ENCODE measurements at places on chromosomes 1 and 21.

DNA sequence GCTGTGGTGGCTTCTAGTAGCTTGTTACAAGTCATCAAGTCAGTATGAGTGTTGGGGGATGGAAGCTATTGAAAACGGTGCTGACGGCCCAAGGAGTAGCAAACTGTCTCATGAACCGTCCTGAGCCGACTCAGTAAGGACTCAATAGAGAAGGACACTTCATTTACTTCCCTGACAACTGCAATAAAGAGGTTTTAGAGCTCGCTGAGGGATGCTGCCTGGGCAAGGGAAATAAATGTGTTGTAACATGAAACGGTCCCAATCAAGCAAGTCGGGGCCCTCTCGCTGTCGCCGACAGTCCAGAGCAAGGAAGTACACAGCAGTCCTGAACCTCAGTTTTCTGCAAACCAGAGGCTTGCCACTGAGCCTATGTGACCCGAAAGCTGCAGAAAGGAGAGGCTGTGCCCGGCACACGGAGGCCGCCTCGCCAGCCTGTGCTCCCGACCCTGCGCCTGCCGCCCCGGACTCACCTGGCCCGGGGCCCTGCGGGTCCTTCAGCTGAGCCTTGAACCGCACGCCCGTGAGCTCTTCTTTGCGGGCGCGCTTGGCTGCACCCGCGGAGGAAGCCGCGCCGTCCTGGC, 423 bp downstream of the URB1 start:
- peak; percentile 14 for DNase-seq

- no peak for DNase-seq
These were observed 42.8 kb upstream of the KRTAP11-1 start for GRCh38 chr21:30924146-30924700.

DNA sequence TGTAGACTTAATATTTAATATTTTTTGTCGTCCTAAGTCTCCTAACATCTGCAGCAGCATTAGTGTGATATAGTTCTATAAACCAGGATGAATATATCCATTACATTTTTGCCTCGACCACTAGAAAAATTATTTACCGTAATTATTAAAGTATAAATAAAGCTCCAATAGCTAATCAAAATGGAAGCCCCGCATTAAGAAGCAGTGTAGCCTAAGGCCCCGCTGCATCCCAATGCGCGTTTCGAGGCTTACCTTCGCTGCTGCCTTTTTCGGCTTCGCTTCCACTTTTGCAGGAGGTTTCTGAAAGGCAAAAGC, 891 bp downstream of the HMGN1 start:
- DNase-seq = peak; percentile 33

GRCh38 chr1:45012639-45013278, 705 bp downstream of the UROD start:
- DNase-seq = peak; percentile 63

- no peak for DNase-seq
These were observed 136.1 kb upstream of the ARHGEF16 start for GRCh38 chr1:3318329-3318728.

DNA sequence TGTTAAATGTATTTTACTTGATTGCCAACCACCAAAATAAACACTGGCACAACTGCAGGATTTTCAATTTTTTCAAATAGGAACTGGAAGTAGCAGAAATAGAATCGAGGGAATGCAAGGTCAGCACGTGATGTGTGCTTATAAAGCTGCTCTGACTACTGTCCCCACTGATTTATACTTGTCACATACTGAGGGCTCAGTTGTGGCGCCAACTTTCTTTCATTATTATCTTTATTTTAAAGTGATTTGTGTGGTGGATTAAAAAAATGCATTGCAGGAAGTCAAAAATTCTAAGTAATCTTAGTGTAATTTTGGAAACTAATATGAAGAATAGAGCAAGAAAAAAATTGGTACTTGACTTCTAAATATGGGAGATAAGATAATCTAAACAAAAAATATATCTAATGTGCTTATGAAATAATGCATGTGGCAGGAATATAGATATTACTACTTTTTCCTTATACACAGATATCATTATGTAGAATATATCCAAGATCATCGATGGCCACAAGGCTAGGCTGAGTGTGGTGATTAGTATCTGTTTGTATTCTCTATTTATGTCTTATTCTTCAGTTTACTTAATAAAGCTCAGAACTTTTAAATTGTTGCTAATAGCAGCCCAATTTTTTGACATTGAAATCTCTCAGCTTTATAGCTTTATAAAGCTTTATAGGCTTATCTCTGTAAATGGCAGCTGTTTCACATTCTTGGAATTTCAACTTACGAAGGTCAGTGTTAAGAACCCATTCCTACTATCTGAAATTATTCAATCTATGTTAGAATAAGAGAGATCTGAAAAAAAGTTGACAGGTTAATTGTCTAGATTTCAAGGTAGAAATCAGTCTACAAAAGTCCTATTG, 404.5 kb upstream of the ADAMTS5 start:
- DNase-seq = no peak

DNA sequence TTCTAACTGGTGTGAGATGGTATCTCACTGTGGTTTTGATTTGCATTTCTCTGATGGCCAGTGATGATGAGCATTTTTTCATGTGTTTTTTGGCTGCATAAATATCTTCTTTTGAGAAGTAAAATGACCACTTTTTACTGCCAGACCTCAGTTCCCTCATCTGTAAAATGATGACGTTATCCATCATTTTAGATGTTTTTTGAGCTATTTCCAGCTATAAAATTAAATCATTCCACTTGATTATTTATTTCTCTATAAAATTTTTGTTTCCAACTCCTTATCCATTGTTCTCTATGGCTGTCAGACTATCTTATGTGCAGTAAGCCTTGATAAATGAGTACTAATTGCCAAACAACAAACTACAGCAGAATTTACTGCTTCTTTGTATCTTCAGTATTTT, 33.2 kb downstream of the RGS5 start:
- no peak for DNase-seq

DNA sequence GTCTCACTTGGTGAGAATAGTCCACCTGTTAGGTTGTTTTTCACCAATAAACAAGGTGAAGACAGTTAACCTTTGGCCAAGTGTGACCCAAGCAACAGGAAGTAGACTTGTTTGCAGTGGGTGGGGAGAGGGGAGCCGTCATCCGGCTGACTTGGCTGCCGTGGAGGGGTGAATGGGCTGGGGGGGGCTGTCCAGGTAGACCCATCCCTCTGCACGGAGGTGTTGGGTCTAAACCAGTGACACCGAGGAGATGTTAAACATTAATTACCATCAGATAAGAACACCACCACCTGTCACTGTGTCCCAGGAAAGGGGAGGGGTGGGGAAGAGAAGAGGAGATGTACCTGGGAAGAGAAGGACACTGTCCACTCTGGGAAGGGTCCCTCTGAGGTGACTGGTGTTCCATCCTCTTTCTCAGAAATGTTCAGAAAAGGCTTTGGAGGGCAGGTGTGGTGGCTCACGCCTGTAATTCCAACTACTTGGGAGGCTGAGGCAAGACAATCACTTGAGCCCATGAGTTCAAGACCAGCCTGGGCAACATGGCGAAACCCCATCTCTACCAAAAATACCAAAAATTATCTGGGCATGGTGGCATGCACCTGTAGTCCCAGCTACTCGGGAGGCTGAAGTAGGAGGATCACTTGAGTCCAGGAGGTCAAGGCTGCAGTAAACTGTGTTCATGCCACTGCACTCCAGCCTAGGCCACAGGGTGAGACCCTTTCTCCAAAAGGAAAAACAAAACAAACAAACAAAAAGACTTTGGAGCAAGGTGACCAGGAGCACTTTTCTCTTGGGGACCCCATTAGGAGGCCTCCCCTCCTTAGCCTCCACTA, 6.7 kb upstream of the MYOM3 start:
- no peak for DNase-seq

DNA sequence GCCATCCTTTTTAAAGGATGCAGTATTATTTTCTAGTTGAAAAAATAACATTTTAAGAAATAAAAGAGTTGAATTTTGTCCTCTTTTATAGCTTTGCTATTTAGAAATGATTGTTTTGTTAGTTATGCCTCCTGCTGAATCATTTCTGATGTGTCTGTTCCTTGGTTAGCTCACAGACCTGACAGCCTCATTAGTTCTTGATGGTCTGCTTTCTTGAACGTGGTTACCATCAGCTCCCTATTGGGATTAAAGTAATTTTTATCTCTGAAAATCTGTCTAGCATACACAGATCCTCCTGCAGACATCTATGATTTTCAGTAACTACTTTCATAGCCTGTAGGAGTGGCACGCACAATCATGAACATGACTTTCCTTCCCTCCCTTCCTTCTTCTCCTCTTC, 447.6 kb upstream of the B3GALT2 start:
- DNase-seq = no peak

DNA sequence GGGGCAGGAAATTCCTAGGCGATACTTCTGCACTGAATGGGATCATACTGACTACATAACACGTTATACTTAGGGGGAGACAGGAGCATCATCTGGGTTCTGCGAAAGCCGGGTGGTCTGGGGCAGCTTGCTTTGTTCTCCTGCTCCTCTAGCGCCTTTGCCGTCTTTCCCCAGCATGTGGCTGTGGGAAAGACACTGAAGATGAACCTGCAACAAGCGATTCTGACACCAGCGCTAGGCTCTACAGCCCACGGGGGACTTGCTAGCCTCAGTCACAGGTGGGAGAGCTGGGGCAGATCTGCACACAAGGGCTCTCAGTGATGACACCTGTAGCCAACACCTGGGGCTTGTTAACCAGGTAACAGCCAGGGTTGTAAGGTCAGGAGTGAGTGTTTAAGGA, 51.8 kb downstream of the CD46 start:
- DNase-seq = no peak

DNA sequence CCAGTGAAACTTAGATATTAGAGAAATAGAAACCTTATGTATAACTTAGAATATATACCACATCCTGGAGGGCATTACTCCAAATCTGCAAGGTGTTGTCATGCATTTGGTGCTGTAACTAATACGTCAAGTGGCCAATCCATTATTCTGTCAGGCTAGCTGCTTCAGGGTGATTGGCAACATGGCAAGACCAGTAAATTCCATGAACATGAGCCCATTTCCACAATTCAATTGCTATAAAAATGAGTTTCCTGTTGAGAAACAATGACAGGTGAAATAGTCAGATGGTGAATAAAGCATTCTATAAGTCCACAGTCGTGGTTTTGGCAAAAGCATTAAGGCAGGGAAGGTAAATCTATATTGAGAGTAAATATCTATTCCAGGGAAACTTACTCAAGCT, 566.0 kb downstream of the ADGRL2 start:
- no peak for DNase-seq

DNA sequence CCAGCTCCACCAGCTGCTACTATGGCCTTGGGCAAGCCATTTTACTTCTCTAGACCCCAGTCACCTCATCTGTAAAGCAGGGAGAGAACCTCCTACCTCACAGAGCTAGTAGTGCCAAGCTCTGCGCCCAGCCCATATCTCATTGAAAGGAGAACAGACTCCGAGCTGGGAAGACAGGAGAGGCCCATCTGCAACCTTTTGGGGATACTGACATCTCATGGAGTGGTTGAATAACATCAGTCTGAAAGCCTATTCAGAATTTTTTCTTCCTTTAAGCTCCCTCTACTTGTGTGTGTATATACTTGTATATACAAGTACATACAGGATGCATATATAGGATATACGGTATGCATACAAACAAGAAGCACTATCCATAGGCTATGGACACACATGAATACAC, 279.5 kb upstream of the POU3F1 start:
- no peak for DNase-seq

GRCh38 chr1:14970115-14970798, 183.3 kb upstream of the TMEM51 start:
- DNase-seq = peak; percentile 81

GRCh38 chr1:75124510-75124909, 9.7 kb upstream of the LHX8 start:
- DNase-seq = no peak

DNA sequence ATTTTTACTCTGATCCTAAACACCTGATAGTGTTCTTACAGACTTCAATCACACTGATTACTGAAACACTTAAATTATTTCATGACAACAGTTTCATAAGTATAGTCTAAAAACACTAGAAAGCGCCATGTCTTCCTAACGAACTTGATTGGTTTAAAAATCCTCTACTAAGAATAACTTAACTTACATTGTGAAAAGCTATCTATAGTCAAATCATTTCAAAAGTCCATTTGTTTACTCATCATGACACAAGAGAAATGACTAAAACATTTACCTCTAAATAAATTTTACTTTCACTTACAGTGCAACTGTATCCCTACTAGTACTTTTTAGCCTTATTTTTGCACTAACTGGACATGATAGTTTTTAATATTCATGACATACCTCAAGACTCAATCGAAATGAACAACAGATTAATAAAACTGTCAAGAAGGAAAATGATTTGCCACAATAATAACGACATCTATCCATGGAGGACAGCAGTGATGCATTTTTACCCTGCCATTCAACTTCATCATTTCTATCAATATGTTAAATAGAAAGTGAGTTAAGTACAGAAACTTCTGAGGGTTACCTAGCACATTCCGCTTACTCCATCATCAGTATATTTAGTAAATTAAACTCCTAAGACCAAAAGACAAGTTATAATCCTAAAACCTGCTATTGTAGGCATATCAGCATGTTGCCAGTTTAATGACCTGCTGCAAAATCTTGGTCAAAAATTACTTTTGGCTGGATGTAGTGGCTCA, 38.4 kb downstream of the AHCTF1 start:
- DNase-seq = no peak

- DNase-seq = no peak
These were observed 51.3 kb downstream of the HLCS start for GRCh38 chr21:36915014-36915695.

GRCh38 chr1:82837766-82838465, 1037.2 kb downstream of the ADGRL2 start:
- DNase-seq = no peak

DNA sequence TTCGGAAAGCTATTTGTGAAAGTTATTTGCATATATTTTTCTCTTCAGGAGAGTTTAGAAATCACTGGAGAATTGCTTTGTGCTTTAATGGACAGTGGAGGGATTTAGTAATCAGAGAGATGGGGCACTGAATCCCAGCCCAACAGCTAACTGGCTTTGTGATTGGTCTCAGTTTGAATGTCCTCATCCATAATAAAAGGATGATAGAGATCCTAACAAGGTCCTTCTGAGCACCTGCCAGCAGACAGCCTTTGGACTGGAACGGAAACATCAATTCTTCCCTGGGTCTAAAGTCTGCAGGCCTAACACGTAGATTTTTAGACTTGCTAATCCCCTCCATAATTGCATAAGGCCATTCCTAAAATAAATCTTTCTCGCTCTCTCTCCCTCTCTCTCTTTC, 112.0 kb upstream of the ADAMTS5 start:
- no peak for DNase-seq

GRCh38 chr1:228510803-228511413, 23.7 kb downstream of the RNF187 start:
- no peak for DNase-seq

GRCh38 chr1:185249563-185249962, 67.5 kb downstream of the IVNS1ABP start:
- DNase-seq = no peak

GRCh38 chr21:26776310-26777021, 68.7 kb downstream of the ADAMTS1 start:
- DNase-seq = no peak
